Left kidney (tissue), 8 donors: ENCODE measurements at places on chromosomes 1 and 21. TPM values are rescaled to one million over a fixed set of nuclear protein-coding genes. Genes with fewer than 3 reads are reported as not detected.

Gene AXDND1
- polyA plus RNA-seq = 28.8 TPM

Gene IL12RB2
- polyA plus RNA-seq = 0.65 TPM

Gene LORICRIN
- polyA plus RNA-seq = not detected

Gene NGF
- polyA plus RNA-seq = 1.8 TPM

- no peak for DNase-seq
Observed at GRCh38 chr1:169090308-169090899, 16.1 kb upstream of the ATP1B1 start.

DNA sequence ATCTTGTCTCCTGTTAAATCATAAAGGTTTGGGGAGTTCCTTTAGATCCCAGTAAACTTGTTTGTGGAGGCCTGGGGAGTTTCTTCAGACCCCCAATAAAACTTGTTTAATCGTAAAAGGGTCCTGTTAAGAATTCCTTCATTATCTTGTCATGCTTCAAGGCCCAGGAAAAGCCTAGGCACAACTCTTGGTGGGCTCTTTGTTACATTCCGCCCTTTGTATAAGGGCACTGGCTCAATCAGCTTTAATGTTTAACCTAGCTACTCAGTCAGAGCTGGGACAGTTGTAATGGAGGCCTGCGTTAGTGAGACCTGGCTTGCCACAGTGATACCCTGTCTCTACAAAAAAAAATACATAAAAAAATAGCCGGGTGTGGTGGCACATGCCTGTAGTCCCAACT, 77.2 kb downstream of the MPZL1 start:
- no peak for DNase-seq
